RKO (cell line): ENCODE measurements at places on chromosomes 12 and 14.

GRCh38 chr14:96567289-96567899 is 65.2 kb downstream of the PAPOLA start:
- peak; percentile 52 for DNase-seq

- no peak for DNase-seq
These were observed 10.8 kb downstream of the NGB start for GRCh38 chr14:77260199-77260598.

DNA sequence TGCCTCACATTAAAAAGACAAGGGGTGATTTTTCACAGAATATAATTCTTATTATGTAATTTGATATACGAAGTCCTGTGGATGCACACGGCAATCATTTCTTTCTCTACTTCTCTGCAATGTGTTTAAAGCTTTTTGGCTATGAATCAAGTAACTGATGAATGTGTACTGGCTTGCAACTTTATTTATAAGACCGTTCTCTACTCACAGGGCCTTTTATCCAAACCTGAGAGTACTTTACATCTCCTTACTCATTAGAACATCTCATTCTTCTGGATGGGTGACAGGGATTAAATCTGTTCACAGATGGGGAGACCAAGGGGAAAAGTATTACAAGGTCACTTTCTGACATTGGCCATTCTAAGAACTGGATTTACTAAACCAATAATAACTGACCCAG is 215.8 kb upstream of the DIO2 start:
- DNase-seq, result no peak

DNA sequence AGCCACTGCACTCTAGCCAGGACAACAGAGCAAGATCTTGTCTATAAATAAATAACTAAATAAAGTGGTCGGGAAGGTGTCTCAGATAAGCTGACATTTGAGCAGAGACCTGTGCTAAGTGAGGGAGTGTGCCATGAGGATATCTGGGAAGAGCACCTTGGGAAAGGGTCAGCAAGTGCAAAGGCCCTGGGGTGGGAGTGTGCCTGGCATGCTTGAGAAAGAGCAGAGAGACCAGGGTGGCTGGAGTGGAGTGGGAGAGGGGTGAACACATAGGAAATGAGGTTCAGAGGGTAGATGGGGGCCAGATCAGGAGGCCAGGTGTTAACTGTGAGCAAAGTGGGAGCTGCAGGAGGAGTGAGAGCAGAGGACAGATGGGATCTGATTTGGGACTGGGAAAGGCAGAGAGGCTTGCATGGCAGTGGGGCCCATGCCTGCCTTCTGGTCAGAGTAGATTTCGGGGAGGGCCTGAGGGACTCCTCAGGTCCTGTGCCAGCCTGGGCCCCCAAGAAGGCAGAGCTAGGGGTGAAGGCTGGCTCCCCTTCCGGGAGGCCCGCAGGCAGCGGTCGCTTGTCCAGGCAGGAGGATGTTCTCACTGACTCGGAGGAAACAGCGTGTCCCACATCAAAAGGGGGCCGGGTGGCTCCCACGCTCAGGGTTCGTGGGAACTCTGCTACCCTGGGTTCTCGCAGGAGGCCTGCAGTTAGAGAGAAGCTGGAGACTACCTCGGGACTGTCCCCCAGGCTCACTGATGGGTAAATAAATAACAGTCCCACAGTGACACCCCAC is 32.6 kb downstream of the DTX1 start:
- DNase-seq, result no peak

DNA sequence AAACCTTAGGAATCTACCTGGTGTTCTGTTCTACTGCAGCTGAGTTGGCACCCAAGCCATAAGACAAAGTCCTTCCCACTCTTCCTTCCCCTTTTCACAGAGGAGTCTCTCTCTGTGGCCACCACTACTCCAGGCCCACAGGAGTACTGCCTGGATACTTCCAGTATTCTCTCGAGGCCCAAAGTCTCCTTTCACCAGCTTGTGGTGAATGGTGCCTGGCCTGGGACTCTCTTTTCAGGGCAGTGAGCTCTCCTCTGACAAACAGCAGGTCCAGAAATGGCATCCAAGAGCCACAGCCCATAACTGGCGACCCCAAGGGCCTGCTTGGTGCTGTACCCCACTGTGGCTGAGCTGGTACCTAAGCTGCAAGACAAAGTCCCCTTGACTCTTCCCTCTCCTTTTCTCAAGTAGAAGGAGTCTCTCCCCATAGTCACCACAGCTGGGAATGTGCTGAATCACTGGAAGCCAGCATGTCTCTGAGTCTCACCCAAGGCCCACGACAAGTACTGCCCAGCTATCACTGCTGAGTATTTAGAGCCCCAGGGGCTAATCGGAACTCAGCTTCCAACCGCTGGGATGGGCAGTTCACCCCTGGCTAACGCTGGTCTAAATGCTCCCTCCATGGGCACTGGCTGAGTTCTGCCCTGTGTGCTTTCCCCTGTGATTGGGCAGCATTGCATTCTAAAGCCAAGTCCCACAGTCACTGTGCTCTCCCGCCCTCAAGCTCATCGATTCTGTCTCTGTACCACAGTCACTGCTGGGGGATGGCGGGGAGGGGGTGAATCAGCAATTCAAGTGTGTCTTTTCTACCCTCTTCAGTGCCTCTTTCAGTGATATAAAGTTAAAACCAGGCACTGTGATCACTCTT is 6.1 kb downstream of the A2ML1 start:
- no peak for DNase-seq
